ENCODE measurements at places on chromosomes 5 and 9.
A peak's percentile ranks its signal among the peaks of the same experiment; 100 is the strongest.

DNA sequence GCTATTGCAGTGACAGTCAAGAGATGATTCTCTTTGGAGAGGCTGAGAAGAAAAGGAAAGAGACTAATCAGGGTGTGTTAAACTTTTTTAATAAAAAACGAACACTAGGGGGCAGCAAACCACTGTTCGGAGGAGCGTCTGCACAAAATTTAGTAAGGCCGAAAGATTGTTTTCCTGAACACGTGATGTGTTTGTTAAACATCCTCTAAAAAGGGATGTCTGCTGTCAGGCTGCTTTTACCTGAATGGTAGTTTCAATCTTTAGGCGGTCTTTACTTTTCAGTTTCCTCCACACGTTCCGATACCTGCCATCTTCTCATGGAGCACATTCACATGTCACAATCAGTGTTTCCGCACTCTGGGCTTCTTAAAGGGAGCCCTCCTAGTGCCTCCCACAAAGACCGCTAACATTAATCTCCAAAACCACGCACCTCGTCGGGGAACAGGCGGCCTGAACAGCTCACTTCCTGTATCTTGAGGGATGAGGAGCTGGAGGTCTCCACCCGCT, 125.2 kb downstream of the GPBP1 start:
- no peak for DNase-seq

- DNase-seq = no peak
Observed at GRCh38 chr9:96141666-96142065, 160.3 kb downstream of the HSD17B3 start.

- DNase-seq = no peak
Observed at GRCh38 chr9:98046180-98046543, 10.4 kb upstream of the NANS start.

GRCh38 chr5:31964007-31964360, 210.1 kb downstream of the GOLPH3 start:
- no peak for DNase-seq

GRCh38 chr5:16456103-16456832, 9.3 kb downstream of the ZNF622 start:
- no peak for DNase-seq

GRCh38 chr9:76798527-76798926, 34.3 kb downstream of the PCA3 start:
- no peak for DNase-seq

- no peak for DNase-seq
Observed at GRCh38 chr5:96816411-96816939, 8.7 kb upstream of the ERAP1 start.

- no peak for DNase-seq
Observed at GRCh38 chr9:5712651-5713390, 83.9 kb downstream of the RIC1 start.

GRCh38 chr5:168366116-168366515, 74.7 kb downstream of the WWC1 start:
- no peak for DNase-seq

GRCh38 chr5:84433461-84433860, 48.8 kb upstream of the EDIL3 start:
- DNase-seq = no peak

- no peak for DNase-seq
Observed at GRCh38 chr5:39995990-39996389, 571.2 kb upstream of the DAB2 start.

DNA sequence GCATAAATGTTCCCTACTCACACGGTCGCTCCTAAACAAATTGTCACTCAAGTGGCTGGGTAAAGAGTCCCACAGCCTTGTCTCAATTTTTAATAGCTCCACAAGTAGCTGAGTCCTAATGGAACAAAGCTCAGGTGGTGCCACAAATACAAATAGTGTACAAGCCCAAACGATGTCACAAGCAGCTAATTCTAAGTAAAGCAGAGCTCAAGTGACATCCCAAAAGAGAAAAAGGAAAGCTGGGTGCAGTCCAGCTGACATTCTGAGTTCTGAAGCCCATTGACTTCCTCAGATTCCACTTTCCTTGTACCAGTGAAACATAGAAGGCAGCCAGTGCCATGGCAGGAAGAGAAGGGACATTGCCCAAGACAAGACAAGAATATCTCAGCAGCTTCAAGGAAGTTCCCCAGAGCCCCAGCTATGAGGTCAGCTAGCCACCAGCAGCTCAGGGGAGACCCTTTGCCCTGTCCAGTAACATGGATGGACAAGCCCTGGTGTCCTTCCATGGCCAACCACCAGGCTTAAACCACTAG, 231.2 kb upstream of the SGCD start:
- no peak for DNase-seq

GRCh38 chr5:111550282-111551020, 38.1 kb upstream of the STARD4 start:
- peak; percentile 46 for DNase-seq

- peak; percentile 97 for DNase-seq
Observed at GRCh38 chr9:92764988-92765936, 629 bp upstream of the BICD2 start.

GRCh38 chr9:133187561-133188005, 21.5 kb downstream of the OBP2B start:
- DNase-seq = no peak

DNA sequence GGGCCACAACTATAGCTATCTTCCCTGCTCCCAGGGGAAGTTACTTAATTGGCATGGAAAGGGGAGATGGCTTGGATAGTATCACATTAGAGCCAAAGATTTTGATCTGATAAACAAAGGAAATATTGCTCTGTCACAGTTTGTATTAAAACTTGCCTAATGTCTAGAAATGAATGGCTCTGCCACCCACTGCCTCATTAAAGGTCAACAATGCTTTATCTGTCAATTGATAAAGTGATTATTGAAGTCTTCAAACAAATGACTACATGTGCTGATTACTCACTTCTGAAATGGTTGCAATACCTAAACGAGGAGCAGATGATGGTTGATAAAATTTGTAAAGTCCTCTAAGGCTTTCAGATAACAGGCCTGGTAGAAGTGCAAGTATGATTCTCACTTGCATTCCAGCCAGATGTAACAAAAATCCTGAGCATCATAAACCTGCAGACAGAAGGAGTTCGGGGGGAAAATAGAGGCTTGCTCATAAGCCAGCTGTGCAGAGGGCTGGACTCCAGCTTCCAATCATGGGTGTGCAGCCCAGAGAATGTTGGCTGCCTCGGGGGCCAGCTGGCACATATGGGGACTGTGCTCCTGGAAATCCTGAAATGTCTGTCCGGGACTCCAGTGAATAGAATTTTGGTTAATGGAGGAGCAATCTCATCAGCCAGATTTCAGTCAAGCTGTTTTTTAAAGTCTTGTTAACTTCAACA, 200.5 kb upstream of the SLC27A6 start:
- DNase-seq = no peak

- peak; percentile 41 for DNase-seq
Observed at GRCh38 chr5:140725799-140726471, 25.7 kb downstream of the ZMAT2 start.

DNA sequence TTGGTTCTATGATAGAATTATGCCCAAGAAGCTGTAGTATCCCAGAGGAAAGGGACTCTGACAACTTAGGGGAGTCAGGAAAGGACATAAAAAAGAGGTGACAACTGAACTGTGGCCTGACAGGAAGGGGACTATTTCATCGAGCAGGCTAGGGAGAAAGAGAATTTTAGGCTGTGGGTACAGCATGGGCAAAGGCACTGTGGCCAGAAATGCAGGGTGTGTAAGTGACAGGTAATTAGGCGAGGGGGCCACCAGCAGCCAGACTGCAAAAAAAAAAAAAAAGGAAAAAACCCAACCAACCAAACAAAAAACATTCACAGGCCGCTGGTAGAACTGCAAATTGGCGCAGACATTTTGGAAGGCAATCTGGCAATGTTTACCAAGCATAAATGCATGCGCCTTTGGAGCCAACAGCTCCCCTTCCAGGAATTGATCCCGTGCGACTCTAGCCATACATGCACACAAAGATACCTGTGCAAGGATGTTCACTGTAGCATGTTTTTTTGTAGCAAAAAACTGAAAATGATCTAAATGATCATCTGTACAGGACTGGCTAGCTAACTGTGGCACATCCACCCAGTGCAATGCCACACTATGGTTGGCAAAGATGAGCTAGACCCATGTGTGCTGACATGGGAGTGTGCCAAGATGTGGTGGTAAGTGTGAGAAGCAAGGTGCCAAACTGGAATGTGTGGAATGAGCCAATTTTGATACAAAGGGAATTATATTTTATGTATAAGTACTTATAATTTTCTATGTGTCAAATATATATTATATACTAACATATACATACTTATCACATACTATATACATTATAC, 1.1 kb downstream of the EIF4E1B start:
- no peak for DNase-seq

DNA sequence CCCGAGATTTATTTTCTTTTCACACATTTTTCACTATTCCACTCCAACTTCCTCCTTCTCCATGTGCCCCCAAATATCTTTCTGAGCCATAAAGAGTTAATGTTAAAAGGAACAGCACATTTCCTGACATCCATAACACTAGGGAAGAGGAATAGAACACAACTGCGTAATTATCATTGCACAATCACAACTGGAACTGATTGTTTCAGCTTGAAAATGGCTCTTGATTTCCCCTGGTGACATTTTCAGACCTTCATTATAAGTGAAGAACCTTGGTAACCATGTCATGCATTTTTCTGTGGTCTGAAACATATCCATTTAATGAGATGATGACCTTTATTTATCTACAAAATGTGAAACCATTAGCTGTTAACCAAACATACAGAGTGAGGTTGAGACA, 82.4 kb downstream of the PCSK1 start:
- no peak for DNase-seq

GRCh38 chr5:8907168-8907868, 638.6 kb downstream of the SEMA5A start:
- no peak for DNase-seq

GRCh38 chr9:101590901-101591300, 3.9 kb downstream of the PPP3R2 start:
- no peak for DNase-seq

DNA sequence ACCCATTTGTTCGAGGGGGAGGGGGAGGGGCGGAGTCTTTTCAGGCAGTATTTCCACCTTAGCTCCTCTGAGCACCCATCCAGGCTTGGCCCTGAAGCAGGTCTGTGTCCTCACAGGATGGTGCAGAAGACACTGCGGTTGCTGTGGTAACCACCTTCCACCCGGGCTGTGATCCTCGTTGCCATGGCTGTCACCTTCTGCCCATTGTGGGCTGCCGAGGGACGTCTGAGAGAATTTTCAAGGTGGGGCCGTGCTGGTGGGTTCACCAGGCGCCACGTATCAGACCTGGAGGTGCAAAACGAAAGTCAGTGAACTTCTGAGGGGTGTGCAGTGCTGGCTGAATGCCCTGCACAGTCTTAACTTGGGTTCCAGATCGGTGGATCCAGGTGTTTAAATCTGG, 26.7 kb downstream of the POLR1E start:
- no peak for DNase-seq

- no peak for DNase-seq
Observed at GRCh38 chr9:132351404-132352045, 3.3 kb downstream of the SETX start.

DNA sequence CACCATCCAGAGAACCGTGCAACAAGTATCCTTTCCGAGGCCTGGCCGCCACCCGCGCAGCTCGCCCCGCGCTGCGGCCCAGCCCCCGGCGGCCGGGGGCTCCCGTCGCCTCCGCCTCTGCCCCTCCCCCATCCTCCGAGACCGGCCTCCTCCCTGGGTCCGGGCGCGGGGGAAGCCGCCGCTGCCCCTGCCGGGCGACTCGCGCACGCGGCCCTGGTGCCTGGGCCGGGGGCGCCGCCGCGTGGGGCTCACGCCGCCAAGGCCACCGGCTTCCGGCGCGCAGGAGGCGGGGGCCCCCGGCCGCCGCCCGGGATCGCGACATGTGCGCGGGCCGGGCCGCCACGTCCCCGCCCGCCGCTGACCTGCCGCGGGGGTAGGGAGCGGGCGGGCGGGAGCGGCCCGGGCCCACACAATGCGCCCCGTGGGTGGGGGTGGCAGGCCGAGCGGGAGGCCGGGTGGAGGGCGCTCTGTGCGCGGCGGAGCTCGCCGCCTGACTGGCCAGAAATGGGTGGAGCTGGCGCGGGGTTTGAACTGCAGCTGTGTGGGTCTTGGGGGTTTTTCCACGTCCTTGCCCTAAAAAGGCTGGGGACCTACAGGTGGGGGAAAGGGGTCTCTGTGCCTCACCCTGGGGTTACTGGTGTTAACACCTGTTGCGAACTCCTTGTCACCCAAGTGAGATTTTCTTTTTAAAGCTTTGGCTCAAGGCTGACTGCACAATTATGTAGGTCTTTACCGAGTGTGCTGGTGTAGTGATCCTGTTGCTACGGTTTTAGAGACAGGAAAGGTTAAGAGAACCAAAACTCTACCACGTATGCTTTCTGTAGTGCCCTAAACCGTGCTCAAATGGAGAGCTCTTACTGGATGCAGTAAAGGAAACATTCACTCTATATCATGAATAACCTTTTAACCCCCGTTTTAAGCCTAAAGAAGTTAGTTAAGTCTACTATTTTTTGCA, 32.3 kb downstream of the TNPO1 start:
- peak; percentile 20 for DNase-seq

DNA sequence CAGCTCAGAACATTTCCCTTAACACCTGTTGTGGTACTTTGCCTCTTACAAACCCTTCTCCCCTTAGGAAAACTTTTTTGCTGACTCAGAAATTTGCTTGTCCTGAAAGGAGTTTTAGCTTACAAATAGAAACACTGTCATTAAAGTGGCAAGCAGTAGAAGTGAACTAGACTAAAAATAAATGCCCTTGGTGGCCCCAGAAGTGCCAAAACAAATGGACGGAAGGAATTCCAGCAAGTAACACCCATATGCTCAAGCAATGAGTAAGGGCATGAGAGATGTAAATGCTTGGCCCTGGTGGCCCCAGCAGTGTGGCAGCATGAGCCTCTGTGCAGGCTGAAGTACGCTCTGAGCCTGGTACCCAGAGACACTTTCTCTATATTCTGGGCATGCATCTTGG, 8.6 kb downstream of the VLDLR start:
- DNase-seq = no peak

- DNase-seq = no peak
Observed at GRCh38 chr9:136051837-136052471, 43.1 kb downstream of the NACC2 start.

DNA sequence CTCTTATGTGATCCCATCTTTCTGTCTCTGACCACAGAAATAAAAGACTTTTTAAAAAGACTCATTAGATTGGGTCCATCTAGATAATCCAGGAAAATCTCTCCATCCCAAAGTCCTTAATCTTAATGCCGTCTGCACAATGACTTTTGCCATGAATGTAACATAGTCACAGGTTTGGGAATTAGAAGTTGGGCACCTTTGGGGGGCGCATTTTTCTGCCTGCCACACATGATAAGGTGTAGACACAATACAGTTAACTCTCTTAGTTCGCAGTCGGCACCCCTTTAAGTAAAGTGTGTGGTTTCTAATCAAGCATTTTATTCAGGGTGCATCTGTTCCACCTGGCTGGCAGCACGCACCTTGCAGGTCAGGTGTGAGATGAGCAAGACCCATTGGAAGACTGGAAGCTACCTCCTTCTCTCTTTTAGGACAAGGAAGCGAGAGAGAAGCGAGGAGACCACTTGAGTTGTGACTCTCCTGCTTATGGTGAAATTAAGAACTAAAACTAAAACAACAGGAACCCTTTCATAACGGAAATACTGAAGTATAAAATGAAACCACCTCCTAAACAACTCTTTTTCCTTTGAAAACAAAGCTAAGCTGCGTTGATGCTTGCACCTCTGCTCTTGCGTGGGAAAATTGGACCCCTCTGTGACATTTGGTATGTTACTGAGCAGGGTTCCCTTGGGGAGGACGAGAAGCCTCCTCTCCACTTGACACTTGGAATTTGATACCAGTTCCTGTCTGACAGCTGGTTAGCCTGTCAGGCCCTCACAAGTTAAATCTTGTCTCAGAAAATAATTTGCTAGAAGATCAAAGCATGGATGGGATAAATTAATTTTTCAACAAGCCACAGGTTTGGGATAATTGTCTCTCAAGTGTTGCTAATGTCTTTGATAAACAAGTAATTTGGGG, 304.6 kb upstream of the DMRT1 start:
- no peak for DNase-seq
